ENCODE measurements at places on chromosomes 6 and 20.

GRCh38 chr20:17723301-17723691 lies 23.5 kb downstream of the BANF2 start:
- no peak for DNase-seq

GRCh38 chr6:142823256-142823902 lies 121.6 kb downstream of the HIVEP2 start:
- no peak for DNase-seq

- DNase-seq: no peak
Measured at GRCh38 chr20:46182276-46183200, 64.4 kb downstream of the CD40 start.

DNA sequence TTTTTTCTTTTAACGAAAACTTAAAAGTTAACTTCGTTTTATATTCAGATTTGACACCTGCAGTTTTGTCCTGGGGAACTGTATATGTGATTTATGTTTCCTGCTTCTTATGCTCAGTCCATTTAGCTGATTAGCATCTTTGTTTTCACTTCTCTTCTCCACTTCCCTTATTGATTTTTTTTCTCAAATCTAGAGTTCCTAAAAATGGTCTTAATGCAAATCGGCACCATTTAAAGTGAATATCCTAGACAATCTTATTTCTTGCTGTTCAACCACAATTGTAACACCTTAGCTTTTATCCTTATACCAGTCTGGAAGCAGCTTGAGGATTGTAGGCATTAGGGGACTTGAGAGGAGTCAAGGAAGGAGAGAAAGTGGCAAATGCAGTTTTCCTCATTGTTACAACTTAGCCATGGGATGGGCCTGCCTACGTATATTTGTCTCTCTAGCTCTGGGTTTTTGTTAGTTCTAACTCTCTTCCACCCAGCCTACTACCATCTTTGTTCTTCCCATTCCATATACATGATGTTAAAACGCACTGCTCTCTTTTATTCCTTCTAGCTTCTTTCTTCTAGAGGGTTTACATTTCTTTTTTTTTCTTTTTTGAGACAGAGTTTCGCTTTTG lies 8.5 kb downstream of the QRSL1 start:
- no peak for DNase-seq

DNA sequence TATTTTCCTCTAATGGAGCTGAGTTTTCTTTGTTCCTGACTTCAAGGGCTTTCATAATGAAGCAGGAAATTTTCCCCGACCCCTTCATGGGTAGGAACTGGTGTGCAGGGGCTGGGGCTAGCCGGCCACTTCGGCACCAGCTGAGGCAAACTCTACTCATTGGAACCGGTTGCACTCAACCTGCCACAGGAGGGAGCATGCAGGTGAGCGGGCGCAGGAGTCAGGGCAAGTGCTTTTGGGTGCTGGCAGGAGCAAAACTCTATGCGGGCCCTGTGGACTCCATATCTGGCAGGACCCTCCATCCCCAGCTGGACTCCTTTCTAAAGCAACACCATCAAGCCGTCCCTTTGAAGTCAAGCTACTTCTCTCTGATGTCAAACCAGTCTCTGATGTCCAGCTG lies 244.2 kb downstream of the EPM2A start:
- no peak for DNase-seq

GRCh38 chr20:50311308-50312001 lies 120.8 kb downstream of the CEBPB start:
- no peak for DNase-seq

GRCh38 chr6:14364370-14364769 lies 246.8 kb downstream of the CD83 start:
- no peak for DNase-seq

DNA sequence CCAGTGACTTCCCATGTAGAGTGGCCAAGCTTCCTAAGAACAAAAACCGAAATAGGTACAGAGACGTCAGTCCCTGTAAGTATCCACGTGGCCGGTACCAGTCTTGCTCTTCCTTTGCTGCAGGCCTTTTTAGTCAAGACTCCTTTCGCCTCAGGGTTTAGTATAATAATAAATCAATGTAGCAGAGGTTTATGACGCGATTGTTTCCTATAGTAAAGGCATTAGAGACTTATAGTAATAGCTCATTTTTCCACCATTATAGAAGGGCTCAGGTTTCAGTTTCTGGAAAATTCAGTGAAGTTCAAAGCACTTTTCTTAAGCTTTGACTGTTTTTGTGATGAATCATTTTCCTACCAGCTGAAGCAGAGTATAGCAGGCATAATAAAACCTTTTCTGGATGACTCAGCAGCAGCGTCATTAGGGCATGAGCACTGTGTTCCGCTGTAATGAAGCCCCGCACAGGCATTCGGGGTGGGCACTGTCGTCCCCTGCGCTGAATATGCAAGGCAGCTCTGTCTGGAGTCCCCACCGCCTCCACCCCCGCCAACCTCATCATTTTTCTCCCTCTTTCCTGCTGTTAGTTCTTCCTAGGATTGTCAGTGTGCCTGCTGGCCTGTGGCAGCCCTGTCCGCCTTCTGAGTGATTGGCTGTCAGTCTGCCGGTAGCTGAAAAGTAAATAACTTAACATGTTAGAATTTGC lies 51.3 kb downstream of the PTPN1 start:
- peak; percentile 44 for DNase-seq

GRCh38 chr6:13278991-13279390 lies 49.3 kb downstream of the TBC1D7 start:
- DNase-seq: no peak

DNA sequence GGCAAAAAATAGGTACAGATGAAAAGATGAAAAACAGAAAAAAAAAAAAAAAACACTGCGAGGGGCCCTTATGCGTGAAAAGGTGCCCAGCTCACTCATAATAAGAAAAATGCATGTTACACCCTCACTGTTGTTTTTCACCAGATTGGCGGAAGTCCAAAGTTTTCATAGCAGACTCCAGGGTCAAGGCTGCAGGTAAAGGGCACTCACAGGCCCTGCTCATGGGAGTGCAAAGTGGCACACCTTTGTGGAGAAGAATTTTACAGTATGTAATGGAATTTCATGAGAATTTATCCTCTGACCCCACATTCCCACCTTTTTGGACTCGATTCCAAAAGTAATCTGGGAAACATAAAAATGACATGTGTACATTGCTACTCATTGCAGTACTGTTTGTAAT lies 108.2 kb downstream of the CDKAL1 start:
- DNase-seq: no peak

DNA sequence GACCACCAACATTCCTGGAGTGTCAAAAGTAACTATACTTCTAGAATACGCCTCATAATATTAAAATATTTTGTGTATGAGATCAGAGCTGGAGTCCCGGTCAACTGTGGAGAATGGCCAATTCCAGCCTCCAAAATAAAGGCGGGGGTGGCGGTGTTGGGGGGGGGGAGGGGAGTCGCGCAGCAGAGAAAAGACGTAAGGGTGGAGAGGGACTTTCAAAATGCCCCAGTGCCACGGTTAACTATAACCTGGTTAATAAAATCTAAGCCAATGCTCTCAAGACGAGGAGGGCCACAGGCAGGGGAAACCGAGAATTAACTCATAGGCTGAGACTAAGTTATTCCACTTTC lies 1.3 kb downstream of the NUP153 start:
- DNase-seq: no peak

DNA sequence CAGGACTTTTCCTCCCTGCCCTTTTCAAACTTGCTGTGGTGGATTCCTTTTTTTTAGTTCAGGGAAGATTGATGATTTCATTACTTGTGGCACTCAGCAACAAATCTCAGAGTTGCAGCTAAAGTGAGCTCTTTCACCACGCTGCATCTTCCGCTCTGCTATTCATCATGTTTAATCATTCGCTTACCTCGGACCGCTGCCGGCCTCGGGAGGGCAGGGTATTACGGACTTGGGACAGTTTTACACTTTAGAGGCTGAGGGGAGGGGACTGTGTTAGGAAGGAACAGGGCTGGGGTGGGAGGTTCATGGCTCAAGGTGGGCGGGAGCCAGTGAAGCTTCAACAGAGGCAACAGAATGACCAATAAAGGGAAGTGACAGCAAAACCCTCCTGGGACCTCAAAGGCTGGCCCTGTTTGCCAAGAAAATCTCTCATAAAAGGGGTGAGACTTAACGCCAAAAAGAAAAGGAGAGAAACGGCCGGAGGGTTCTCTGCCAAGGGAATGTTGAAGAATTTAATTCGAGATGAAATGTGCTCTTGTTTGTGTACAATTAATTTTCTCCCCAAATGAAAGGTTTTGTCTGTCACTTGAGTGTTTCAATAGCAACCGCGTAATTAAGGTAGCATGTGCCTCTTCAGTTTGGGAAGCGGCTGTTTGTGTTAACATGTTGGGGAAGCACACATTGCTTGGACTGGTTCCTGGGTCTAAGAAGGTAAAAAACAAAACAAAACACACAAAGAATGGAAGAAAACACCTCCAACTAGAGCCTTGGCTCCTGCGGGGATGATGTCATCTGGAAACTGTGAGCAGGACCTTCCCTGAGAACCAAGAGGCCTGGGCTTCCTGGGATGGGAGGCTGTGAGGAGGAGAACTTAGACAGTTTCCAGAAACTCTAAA lies 72.5 kb upstream of the SULF2 start:
- no peak for DNase-seq

- DNase-seq: no peak
Measured at GRCh38 chr6:21132856-21133838, 460.4 kb upstream of the SOX4 start.

DNA sequence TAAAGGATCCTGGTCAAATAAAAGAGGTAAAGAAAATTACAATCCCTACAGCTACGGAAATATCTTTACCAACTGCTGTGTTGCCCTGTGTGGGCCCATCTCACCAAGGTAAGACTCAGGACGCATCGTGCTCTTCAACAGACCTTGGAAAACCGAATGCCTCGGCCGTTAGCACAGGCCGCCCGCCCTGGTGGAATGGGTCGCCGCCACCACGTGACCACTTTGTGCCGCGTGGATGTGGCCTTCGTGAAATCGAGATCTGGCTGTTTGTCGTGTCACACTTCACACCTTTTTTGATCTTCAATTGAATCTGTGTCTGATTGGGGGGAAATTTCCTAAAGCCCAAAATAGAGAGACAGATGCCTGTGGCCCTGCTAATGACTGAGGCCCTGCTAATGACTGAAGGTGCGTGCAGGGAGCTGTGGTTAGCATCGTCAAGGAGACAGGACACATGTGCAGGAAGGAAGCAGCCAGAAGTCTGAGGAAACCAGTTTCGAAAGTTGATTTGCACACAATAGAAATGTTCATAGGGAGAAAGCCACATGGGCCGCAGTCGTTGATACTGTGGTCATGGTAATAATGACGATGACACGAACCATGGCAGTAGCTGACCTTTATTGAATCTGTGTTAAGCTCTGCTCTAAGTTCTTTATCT lies 175.7 kb upstream of the SNX9 start:
- no peak for DNase-seq

- no peak for DNase-seq
Measured at GRCh38 chr6:104306211-104306610, 553.5 kb downstream of the HACE1 start.

GRCh38 chr6:33710296-33711121 lies 991 bp downstream of the UQCC2 start:
- no peak for DNase-seq

DNA sequence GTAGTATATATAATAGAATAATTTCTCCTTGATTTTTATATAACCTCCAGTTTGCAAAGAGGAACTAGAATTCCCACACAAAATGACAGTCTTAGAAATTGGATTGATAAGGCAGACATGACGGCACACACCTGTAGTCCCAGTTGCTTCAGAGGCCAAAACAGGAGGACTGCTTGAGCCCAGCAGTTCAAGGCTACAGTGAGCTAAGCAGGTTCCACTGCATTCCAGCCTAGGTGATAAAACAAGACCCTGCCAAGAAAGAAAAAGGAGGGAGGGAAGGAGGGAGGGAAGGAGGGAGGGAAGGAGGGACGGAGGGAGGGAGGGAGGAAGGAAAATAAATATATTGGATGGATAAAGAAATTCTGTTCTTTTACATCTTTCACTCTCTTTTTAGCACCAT lies 77.6 kb upstream of the SASH1 start:
- no peak for DNase-seq

DNA sequence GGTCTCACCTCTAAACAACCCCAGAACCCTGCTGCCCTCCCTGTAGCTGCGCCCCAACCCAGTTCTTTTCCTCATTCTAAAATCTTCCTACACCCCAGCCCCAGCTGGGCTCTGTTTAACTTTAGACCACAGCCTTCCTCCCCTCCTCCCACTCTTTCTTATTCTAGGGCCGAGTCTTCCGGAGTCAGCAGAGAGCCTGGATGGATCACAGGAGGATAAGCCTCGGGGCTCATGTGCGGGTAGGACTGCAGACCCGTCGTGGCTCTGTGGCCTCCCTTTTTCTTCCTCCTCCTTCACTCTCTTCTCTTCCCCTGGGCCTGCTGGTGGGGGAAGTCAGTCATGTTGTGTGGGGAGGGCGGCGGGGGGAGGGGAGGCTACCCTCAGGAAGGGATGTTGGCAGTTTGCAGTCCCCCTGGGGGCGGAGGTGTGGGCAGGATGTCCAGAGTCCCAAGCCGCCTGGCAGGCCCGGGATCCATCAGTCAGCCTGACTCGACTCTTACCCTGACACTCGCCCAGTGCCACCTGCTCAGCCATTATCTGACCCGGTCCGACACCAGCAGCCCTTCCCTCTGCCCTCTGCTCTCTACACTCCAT lies 8.1 kb downstream of the CAPN11 start:
- DNase-seq: no peak

DNA sequence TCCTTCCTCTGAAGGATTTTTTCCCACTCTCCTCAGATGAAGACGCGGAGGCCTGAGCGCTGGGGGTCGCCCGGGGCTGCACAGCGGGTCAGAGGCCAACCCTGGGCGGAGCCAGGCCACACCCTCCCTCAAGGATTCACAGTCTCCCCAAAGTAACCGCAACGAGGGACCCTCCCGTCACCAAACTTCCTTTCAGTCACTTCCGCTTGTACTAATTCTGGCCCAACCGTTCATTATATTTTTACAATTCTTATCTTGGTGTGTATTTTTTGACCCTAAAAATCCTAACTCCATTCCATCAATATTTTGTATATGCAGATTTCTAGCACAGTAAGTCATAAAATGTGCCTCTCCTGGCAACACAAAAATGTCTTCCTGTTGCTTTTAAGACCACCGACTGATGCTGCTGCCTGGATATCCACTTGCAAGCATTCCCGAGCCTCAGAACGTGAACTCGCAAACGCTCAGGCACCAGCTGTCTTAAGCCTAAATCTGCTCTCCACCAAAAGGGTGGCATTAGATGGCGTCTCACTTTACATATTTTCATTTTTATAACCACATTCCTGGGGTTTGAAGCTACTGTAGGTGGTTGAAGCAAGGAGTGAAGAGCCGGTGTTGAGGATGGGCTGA lies 128.0 kb downstream of the DLL1 start:
- no peak for DNase-seq

- DNase-seq: no peak
Measured at GRCh38 chr6:157887892-157888291, 64.8 kb downstream of the SNX9 start.

Data from stimulated activated CD4-positive, alpha-beta T cell treated with anti-CD3 and anti-CD28 coated beads, TNF-alpha, amount 100 ng/mL, for 4 hours (primary cell).